Activated effector memory CD4-positive, alpha-beta T cell treated with Interleukin-2 at 50 U/mL for 16 hours (primary cell): ENCODE measurements at places on chromosomes 11 and 22.
A peak's percentile ranks its signal among the peaks of the same experiment; 100 is the strongest.

DNA sequence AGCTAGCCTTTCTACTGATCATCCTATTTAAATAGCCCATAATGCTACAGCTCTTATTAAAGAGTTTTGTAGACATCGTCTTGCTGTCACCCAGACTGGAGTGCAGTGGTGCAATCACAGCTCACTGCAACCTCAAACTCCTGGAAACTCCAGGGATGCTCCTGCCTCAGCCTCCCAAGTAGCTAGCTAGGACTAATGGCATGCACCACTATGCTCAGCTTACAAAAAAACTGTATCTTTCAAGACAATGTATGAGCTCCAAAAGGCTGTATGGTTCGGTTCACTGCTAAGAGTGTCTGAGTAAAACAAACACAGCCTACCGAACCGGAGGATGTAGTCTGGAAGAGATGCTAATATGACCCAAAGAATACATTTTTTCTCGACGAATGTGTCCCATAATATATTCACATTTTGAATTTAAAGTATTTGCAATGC, 2.6 kb downstream of the TAF1D start:
- no peak for DNase-seq

DNA sequence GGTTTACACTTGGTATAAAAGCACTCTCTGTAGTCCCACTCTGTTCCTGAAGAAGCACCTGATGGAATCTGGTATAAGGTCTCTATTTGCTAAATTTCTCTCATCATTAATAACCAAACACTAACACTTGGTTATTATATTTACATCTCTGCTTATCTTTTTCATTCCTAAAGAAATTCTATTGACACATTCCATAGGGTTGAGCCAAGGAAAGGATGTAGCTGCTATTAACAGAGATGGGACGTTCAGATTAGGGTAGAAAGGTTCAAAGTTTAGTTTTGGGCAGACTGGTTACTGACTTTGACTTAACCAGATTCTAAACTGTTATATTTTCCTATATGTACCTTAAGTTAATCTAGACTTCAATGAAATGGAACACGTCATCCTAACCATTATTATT, 91.5 kb downstream of the RSF1 start:
- no peak for DNase-seq

GRCh38 chr22:38249803-38250642, 22.8 kb downstream of the TMEM184B start:
- DNase-seq: no peak

- no peak for DNase-seq
Observed at GRCh38 chr22:42368379-42369249, 63.6 kb downstream of the NFAM1 start.

GRCh38 chr11:11931461-11932055, 76.9 kb downstream of the DKK3 start:
- no peak for DNase-seq

- no peak for DNase-seq
Observed at GRCh38 chr11:92894197-92894596, 75.3 kb upstream of the MTNR1B start.

DNA sequence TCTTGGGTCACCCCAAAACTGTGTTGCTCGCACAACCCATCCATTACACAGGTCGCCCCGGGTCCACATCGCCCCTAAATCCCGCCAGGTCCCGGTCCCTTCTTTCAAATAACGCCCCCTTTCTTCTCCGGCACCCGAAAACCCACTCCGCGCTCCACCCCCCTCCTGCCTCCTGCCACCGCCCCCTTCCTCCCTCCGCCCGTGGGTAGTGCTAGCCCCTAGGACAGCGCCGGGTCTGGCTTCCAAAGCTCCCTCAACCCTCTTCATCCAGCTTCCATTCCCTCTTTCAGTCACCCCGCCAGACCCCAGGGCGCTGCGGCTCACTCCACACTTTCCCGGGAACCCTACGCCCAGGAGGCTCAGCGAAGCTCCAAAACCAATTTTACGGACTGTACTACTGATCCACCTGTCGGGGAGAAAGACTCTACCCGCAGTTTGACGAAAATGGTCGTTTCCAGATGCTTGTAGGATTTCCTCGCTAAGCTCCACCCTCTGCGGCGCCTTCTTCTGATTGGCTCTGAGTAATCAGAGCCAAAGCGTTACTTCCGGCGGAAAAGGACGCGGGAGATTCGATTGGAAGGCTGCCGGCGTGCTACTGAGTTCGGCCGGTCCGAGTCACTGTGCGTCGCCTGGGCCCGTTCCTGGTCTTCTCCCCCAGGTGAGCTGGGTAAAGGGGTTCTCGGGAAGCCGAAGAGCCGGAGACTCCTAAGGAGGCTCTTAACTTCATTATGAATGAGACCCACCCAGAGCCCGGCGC, at the start of gene DDIAS:
Gene DDIAS, plus strand, starts transcription at position 572 of the 757 bp plus-strand sequence. CDS start 13,003 bp downstream, outside the sequence.
- DNase-seq: peak; percentile 89

GRCh38 chr11:133892584-133893380, 47.5 kb upstream of the SPATA19 start:
- DNase-seq: no peak

DNA sequence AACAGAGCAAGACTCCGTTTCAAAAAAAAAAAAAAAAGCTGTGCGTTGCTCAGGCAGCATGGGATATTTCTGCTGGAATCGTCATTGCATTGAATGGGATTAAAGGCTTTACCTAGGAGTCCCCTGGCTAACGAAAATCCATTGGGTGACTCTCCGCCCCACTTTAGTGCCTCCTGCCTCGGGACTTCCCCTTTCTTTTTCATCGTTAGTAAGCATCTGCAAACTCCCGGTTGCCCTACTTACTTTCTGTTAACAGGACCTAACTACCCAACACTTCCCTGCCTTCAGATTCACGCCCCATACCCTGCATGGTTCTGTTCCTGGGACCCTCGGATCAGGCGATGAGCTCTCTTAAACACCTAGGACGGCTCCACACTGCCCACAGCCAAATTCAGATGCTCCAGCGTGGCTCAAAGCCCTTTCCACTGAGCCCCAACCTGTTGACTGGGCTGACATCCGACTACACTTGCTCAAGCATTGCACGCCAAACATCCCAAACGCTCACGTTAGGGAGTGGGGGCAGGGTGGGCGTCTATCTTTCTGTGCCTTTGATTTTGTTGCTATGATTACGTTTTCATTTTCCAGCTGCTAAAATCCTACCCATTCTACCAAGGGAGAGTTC, 143.8 kb downstream of the ST3GAL4 start:
- no peak for DNase-seq

- DNase-seq: no peak
Observed at GRCh38 chr11:32259641-32260081, 168.8 kb downstream of the RCN1 start.

- no peak for DNase-seq
Observed at GRCh38 chr22:20110359-20110985, 5.4 kb upstream of the RANBP1 start.

DNA sequence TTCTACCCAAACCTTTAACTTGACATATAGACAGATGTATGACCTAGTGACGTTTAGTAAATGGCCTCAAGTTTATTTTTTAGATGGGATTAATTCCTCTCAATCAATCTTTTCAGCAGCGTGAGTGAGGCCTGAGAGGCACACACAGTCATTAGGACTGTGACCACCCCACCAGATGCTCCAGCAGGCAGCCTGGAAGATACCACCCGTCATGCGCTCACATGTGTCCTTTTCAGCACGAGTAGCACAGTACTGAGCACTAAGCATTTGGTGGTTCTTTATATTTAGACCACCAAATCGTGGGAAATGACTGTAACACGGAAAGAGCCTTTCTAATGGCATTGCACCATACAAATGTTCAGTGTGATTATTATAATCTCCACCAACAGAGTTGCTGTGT, 354.6 kb upstream of the DDI1 start:
- no peak for DNase-seq

DNA sequence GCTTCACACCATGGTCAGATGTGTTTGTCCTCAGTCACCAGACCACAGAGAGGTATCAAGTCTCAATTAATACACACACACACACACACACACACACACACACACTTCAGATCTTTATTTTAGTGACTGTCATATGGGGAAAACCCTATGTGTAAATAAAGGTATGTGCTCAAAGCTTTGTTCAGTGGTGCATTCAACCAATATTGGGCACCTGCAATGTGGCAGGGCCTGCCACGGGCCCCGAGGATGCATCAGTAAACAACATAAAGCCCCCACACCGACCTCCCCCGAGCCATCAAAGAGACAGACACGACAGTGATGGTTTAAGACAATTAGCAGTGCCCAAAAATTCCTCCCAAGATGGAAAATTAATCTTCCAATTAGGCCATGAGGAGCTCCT, 51.6 kb downstream of the SHANK2 start:
- no peak for DNase-seq

DNA sequence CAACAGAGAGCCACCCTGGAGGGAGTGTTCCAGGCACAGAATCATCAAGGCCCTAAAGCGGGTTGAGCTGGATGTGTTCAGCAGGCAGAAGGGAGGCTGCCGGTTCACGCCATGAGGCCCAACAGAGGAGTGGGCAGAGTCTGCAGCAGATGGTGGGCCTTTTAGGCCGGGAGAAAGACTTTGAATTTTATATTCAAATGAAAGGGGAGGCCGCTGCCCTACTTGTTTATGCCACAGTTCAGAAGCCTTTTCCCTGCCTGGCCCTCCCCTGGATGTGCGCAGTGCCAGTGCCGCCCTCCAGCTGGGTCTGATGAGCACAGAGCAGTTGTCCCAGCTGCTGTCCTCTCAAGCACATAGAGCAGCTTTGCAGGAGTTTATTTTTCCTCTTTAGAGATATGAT, 46.9 kb upstream of the TTC12 start:
- no peak for DNase-seq

DNA sequence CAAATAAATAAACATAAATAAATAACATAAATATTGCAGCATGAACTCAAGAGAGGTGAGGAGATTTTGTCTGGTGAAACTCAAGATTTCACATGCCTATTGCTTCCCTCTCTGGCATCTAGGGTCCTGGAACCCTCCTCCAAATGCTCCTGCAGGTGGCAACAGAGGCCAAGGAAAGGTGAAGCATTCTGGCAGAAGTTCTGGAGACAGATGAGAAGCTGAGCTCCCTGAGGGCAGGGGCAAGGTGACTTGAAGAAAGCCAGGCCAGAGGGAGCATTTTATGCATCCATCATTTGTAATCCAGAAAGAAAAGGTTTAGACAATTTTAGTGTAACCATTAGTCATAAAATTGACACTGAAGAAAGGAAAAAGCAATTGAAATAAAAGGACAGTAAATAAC, 64.9 kb downstream of the ENDOD1 start:
- DNase-seq: peak; percentile 52

DNA sequence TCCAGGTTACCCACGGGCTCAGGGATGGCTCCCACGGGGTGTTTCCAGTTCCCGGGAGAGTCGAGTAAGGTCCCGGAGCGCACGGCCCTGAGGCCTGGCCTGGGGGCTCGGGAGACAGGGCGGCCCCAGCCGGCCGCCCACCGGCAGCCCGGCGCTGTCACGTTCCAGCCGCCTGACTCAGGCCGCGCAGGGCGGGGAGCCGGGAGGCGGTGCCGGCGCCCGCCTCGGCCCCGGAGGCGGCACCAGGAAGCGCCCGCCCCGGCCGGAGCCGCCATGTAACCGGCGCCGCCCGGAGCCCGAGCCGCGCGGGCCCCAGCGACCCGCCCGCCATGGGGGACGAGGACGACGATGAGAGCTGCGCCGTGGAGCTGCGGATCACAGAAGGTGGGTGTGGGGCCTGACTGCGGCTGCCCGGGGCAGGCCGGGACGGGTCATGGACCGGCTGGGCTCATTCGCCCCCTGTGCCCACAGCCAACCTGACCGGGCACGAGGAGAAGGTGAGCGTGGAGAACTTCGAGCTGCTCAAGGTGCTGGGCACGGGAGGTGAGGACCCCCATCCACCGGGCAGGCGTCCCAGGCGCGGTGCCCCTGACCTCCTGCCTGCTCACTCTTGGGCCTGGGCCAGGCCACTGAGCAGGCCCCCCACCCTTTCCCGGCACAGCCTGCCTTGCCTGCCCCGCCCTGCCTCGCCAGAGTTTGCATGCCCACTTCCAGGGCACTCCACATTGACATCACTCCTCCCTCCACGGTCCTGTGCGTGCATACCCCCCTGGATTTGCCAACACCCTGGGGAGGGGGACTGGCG, at the start of gene RPS6KA4:
Gene RPS6KA4, plus strand, starts transcription at position 256 of the 805 bp plus-strand sequence. Its CDS starts 74 bp downstream, at position 330.
- peak; percentile 37 for DNase-seq

GRCh38 chr22:45262931-45263462, 21.8 kb upstream of the UPK3A start:
- DNase-seq: no peak

- no peak for DNase-seq
Observed at GRCh38 chr22:24736526-24737053, 37.9 kb downstream of the PIWIL3 start.

- DNase-seq: no peak
Observed at GRCh38 chr11:71428861-71429435, 19.2 kb downstream of the DHCR7 start.

DNA sequence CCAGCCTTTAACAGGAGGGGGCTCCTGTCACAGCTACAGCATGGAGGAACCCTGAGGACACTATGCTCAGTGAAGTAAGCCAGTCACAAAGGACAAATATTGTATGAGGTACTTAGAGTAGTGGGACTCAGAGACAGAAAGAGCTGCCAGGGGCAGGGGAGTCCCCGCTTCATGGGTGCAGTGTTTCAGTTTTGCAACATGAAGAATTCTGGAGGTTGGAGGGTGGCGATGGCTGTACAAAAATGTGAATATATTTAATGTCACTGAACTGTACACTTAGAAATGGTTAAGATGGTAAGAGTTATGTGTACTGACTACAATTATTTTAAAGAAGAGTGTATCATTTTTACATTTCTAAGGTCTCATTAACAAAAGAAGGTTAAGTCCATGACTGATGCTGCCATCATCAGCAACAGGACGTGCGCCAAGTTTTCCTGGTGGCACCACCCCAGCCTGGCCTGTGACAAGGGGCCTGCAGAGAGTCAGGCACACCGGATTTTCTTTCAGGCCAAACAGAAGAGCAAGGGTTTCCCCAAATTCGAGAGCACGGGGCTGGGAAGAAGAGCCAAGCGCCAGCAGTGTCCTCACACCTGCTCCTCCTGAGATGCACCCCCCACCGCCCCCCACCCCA, 22.1 kb downstream of the YPEL1 start:
- DNase-seq: no peak

DNA sequence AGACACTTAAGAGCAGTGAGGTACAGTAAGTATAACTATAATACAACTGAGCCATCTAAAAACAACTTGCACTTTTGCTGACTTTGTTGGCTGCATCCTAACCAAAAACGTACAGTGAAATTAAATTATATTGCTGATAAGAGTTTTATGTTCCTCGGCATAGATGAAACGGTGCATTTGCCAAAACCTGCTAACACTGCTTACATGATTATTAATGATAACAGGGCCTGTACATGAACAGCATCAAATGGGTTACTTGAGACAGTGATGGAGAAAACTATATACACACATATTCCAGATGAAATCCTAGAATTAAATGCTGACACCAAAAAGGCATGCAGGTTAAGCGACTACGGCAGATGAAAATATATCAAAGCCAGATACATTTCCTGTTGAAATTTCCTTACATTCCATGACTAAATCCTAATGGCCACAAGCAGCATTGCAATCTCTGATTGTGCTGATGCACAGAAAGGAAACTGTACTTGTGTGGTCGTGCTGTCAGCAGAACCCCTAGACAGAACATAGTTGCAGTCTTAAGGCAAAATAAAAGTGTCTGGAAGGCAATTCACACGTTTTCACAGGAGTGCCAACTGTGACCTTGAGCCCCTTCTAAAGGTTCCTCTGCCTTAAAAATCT, 143.9 kb downstream of the CADM1 start:
- no peak for DNase-seq
